COR-L47 (cell line): ENCODE measurements at places on chromosomes 1 and 21.

DNA sequence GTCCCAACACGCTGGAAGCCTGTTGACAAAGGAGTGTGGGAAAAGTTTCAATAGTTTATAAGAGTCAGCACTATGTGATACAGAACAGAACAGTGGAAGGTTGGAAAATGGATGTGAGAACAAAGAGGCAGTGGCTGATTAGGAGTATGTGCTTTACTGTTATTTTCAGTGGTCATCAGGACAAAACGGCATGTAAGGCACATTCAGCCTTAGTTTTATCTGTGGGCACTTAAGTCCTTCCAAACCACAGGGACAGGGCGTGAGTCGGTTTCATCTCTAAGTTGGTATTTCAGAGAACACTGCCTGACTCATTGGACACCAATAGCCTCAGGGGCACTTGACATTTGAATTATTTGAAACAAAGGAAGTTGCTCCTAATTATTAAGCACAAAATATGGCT, 306.9 kb downstream of the ASTN1 start:
- DNase-seq: peak; percentile 11

- no peak for DNase-seq
Measured at GRCh38 chr1:85461216-85461918, 3.6 kb downstream of the DDAH1 start.

DNA sequence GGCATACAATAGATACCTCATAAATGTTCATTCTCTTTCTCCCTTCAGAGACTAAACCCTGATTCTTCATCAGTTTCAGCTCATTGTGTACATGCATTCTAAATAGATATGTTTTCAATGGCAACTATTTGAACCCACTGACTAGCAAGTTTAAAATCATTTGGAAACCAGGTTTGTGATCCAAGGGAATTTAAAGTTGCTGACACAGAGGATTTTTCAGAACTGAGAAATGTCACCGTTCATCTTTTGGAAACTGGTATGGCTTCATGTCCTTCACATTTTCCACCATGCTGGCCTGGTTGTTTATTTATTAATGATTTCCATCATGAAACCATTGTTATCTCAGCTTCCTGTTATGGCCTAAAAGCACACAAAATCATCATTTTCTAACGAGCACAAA, 81.8 kb upstream of the BARHL2 start:
- DNase-seq: no peak

- DNase-seq: no peak
Measured at GRCh38 chr1:236207121-236207520, 64.8 kb downstream of the GPR137B start.

DNA sequence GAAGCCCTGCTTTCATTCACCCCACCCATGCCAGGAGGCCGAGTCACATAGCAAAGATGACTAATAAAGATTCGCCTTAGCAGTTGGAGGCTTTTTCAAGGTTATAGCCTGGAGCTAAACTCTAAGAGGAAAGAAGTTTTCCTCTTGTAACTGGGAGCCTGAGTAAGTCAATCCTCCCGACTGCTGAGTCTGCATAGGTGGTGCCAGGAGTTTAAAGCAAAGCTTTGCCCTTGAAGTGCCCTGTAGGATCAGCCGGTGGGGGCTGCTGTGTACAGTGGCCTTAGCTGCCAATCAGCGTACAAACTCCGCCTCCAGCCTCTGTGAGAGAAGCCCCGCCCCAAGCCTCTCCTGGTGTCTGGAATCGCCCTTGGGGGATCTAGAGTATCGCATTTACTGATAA, 147.5 kb upstream of the SPATA6 start:
- DNase-seq: no peak

- DNase-seq: peak; percentile 46
Measured at GRCh38 chr1:26218906-26219494, 15.0 kb upstream of the CEP85 start.

DNA sequence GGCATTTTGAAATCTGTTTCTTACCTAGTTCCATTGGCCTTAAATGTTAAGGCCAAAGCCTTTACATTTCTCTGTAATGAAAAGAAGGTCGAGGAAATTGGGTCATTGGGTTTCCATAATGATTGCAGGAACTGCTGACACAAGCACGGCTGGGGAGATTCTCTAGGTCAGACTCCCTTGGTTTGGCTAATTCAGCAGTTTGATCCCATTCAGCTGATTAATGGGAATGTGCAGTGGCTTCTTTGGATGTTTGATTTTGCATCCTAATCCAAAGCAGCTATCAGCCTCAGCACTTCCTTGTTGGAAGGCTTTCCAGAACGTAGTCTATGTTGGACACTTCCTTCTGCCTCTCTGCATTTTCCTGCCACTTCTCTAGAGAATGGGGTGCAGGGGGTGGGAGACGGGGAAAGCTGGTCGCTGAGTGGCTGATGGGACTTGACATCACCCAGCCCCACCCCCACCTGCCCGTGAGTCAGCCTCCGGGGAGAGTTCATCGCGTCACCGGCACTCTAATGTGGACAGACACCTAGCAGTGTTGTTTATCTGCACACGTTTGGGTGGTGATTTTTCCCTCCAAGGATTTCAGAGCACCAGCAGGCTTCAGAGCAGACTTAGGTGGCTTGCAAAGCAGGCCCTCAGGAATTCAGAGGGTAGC, 5.4 kb downstream of the PSEN2 start:
- DNase-seq: no peak

GRCh38 chr1:208083016-208083714, 161.0 kb downstream of the PLXNA2 start:
- DNase-seq: no peak

DNA sequence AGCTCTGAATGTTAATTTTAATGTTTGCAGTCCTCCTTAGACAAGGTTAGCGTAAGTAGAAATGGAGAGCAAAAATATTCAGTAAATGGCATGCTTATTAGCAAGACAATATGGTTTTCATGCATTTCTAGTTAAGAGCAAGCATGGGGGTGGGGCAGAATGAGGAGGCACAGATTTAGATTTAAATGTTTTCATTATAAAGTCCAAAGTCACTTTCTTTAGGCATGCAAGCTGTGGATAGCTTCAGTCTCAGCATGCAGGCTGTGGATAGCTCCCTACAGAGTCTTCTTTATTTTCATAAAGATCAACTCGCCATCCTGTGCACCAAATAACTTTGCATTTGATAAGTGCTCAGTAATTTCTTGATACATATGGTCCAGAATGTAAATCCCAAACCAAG, 1294.5 kb upstream of the ADGRL2 start:
- no peak for DNase-seq

DNA sequence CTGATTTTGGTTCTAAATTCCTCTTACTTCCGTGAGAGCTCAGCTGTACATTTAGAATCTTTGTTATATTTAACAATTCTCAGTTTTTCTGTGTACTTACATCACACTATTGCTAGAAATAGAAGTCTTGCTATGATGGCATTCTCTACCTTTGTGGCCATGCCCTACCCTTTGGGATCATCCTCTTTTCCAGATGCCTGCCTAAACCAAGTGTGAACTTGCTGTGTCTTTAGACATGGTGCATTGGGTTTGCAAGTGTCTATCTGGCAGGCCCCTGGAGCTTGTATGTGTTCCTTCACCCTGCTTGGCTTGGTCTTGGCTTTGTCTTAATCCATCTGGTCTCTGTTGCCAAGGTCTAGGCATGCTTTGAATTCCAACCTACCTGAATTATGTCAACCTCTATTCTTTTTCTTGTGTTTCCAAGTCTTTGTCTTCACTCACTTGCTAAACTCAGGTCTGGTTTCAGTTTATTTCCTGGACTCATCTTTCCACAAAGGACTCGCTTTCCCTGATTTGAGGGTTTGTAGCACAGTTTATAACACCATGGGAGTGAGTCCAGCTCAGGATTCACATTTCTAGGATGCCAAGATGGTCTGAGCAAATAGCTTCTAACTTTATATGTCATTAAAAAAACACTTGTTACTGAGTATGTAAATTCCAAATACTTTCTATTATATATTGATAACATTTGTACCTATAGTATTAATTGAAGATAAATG, 20.6 kb upstream of the APOBEC4 start:
- no peak for DNase-seq

- no peak for DNase-seq
Measured at GRCh38 chr21:46045154-46045553, 52.8 kb upstream of the COL6A2 start.

GRCh38 chr1:38941527-38942019, at the start of gene RHBDL2:
RHBDL2 (minus strand) TSS chr1:38941830; CDS start chr1:38919212, 22,618 bp downstream.
- DNase-seq: no peak

- DNase-seq: no peak
Measured at GRCh38 chr1:47703981-47704596, 266.2 kb downstream of the FOXD2 start.

DNA sequence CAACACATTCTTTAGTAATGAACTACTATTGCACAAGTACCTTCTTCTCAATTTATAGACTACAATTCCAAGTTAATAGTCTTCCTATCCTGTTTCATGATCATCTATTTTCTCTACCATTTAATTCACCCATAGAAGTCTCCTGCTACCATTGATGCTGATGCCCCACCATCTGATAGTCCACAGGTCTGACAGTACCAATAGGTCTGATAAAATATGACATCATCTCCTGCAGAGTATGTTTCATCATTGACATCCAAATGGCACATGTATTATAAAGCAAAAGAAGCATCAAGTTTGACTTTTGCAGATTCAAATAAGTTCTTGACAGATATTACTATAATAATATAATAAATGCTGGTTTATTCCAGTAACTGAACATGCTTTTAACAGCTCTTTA, 5.5 kb downstream of the COP1 start:
- DNase-seq: no peak

DNA sequence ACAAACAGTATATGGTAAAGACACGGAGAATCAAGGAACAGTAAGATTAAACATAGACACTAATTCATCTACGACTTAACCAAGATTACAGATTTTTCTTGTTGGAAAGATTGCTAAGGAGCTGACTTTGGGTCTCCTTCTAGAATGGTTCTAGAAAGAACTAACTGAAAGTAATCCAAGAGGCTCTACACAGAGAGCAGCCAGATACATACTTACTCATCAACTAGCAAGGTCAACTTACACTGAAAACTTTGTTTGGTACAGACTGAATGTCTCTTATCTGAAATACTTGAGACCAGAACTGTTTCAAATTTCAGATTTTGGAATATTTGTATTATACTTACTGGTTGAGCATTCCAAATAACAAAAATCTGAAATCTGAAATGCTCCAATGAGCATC, 5.8 kb downstream of the C21orf91 start:
- DNase-seq: no peak

GRCh38 chr1:197967066-197967465, 49.9 kb downstream of the LHX9 start:
- no peak for DNase-seq

DNA sequence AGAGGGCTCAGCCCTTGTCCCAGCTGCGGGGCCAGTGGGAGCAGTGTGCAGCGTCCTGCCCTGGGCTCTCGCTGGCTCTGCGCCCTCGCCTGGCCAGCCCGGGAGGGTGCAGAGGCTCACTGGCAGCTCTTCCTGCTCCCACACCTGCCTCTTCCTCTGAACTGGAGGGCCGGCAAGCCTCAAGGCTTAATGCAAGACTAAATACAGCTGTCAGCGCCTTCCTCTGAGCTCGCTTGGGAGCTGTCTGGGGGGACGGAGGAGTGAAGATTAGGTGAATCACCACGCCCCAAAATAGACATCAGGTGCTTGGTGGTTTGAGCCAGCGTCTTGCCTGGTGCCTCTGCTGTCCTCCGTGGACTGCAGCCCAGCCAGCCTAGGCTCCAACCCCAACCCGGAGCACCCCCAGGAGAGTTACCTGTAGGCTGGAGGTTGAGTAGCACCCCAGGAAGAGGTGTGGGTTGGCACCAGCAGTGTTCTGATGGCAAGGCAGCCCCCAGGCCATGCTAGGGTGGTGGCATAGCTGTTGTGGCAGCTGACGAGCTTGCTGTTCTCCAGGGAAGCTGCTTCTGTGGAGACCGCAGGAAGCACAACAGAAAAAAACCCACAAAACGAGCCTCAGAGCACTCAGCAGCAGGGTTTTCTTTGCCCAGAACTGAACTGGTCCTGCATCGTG, 36.9 kb downstream of the UMODL1 start:
- DNase-seq: peak; percentile 68
